A549 (cell line): ENCODE measurements at places on chromosomes 16 and 17.

- no peak for DNase-seq
Measured at GRCh38 chr16:1584926-1585484, 26.9 kb downstream of the IFT140 start.

DNA sequence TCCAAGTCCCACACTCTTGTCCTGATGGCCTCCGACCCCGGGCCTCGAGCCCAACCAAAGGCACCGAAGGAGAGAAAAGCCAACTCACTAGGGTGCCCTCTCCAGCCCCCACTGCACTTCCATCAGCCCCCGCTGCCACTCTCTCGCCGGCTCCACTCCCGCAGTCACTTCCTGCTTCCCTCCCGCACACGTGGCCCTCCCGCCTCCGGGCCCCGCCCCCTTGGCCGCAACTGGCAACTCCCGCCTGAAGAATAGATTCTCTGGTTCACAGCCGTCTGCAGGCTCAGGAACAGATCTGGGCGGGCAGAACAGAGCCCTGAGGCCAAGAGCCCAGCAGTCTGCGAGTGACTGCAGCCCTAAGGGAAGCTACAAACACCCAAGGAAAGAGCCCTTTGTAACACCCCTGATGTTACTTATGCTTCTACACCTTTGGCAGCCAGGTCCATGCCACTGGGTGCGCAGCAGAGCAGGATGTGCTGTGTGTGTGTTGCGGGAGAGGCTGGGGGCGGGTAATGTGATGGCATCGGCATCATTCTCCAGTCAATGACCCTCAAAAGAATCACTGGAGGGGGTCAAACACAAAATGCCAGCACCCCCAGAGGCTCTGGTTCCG, at the start of gene SLC39A11:
SLC39A11 (minus strand) TSS at position 166 of the 613 bp plus-strand sequence. CDS start 3,924 bp downstream, outside the sequence.
- peak; percentile 95 for DNase-seq

DNA sequence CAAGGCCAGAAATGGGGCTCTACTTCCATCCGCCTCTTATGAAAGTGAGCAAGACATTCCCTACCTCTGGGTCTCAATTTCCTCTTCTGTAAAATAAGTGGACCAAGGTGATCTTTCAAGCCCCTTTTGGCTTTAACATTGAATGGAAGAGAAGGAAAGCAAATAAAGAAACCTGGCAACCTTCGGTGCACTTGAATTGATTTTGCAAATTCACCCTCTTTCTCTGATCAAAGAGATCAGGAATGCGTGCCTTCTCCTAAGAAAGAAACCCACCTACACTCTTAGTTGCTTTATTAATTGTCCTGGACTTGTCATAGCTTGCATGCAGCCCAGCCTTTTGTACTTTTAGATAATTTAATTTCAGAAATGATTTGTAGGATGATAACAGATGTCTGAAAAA, 3.0 kb downstream of the MSI2 start:
- DNase-seq, result no peak

GRCh38 chr17:7927596-7927995, 2.1 kb downstream of the KCNAB3 start:
- DNase-seq, result no peak

GRCh38 chr17:43784628-43785101, 4.4 kb downstream of the CFAP97D1 start:
- no peak for DNase-seq

DNA sequence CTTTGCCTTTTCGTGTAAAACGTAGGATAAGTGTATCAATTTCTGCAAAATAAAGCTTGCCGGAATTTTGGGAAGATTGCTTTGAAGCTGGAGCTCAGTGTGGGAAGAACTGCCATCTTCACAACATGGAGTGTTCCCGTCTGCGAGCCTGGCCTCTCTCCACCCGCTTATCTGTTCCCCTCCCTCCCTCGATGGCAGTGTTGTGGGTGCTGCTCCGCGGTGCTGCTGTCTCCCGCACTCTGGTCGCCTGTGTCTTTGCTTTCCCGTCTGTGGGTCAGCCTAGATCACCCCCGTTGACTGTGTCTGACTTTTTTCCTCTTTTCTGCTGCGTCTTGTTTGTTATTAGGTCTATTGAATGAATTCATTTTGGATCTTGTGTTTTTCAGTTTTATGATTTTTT, 17.0 kb downstream of the ACSF3 start:
- no peak for DNase-seq

DNA sequence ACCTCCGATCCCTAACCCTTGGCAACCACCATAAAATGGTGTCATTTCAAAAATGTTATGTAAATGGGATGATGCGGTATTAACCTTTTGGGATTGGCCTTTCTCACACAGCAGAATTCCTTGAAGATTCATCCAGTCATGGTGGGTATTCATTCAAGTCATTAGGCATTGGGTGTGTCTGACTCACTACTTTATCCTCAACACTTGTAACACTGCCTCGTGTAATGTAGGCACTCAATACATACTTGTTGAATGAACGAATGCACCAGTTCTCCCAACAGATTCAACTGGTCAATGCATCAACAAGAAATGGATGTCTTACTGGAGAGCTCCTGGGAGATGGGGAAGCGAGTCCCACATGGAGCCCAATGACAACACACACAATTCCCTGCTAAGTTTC, 21.8 kb upstream of the GAN start:
- no peak for DNase-seq

DNA sequence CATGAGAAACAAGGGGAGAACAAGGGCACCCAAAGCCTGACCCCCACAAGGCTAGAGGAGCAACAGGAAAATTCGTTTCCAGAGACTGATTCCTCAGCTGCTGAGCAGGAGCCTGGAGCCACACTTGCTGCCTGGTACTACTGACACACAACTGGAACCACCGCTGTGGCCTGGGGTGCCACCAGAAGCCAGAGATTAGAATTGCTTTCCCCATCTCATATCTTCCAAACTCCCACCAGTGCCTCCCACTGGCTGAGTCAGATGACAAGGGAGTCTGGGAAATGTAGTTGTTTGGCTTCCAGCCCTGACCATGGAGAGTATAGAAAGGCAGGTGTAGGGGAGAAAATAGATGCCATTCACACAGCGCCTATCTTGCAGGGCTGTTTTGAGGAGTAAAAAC, 4.1 kb upstream of the TMEM11 start:
- DNase-seq, result no peak

GRCh38 chr17:59376506-59376905, 45.1 kb downstream of the YPEL2 start:
- DNase-seq, result no peak

GRCh38 chr17:17886226-17886625, 49.4 kb upstream of the SREBF1 start:
- DNase-seq, result no peak

DNA sequence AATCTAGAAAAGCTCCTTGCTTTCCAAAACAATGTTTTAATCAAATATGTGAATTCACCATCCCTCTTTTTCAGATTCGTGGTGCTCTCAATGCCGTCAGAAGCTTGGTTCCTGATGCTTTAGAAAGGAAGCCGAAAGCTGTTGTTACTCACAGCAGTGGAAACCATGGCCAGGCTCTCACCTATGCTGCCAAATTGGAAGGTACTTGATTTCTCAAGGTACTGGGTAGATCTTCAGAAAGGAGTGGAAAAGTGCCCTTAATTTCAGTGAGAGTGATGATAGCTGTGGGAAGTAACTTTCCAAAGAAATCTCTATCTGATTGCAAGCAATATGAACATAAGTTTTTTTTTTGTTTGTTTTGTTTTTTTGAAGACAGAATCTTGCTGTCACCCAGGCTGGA, 14.0 kb downstream of the SRR start:
- no peak for DNase-seq

GRCh38 chr17:38442548-38442947, 14.3 kb downstream of the ARHGAP23 start:
- DNase-seq, result no peak

- no peak for DNase-seq
Measured at GRCh38 chr17:19610311-19610710, 38.2 kb upstream of the ALDH3A2 start.

DNA sequence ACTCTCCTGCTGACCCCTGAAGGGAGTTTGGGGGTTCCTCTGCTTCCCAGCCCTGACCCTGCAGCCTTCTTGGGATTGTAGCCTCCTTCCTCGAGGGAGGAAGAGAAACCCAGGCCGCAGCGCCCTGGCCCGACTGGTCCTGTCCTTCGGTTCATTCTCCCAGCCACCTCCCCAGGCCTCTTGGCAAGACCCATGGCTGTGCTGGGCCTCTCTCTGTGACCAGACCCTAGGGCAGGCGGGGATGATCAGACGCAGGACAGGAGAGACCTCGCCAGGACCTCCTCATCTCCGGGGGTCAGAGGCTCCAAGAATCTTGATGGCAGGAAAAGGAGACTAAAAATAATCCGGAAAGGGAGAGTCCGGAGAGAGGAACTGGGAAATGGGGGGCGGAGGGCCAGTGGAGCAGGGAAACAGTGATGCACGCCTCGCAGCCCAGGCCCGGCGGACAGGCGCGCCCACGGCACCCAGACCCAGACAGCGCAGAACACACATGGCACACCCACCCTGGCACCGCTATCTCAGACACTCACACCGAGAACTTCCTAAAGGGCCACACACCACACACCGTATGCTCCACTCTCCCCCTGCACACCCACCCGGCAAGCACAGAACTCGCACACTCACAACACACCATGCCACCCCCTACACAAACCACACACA, 1.2 kb downstream of the ARHGEF15 start:
- DNase-seq, result no peak

- DNase-seq, result no peak
Measured at GRCh38 chr17:27895940-27896535, 2.9 kb upstream of the LYRM9 start.

DNA sequence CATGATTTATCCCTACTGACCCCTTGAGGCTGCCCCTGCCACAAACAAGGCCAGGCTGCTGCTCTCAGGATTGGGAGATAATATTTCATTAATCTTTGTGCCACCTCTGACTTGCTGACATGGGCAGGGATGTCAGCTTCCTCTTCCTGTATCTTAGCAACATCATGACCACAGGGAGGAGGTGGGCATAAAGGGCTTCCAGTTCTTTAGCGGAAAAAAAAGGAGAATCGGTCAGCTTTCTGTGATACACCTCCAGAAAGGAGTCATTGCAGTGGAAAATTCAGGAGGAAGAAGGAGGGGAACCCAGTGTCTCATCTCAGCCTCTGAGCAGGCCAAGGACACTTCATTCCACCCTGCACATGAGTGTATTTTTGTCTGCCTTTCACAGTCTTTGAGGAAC, 206.8 kb upstream of the SDK2 start:
- DNase-seq, result no peak

DNA sequence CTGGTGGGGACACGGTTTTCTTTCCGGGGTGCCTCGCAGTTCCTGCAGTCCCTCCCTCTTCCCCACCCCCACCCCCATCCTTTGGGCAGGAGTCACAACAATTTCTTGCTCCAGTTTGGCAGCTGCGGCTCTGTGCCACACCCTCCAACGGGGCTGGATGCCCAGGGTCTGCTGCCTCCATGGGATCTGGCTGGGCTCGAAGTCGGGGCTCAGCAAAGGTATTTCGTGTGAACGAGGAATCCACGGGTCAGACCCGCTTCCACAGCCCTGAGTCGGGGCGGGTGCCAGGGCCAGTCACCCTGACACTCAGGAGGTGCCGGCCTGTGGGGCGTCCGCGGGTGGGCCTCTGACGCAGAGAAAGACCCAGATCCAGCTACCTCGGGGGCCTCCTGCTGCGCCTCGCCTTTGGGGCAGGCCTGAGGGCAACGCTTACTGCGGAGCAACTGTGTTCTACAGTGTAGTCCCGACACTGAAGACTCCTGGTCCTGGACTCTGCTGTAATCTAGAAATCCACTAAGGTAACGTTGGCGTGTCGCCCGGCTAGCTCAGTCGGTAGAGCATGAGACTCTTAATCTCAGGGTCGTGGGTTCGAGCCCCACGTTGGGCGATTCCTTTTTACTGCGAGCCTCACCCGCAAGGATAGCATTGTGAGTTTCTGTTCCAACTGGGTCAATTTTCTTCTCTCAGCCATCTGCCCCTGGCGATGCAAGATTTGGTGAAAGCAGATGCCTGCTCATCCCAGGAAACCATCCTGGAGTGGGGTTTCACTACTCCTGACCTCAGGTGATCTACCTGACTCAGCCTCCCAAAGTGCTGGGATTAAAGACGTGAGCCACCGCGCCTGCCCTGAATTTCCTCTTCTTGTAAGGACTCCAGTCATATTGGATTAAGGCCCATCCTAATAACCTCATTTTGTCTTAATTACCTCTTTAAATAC, 12.6 kb upstream of the OR1F1 start:
- peak; percentile 71 for DNase-seq

DNA sequence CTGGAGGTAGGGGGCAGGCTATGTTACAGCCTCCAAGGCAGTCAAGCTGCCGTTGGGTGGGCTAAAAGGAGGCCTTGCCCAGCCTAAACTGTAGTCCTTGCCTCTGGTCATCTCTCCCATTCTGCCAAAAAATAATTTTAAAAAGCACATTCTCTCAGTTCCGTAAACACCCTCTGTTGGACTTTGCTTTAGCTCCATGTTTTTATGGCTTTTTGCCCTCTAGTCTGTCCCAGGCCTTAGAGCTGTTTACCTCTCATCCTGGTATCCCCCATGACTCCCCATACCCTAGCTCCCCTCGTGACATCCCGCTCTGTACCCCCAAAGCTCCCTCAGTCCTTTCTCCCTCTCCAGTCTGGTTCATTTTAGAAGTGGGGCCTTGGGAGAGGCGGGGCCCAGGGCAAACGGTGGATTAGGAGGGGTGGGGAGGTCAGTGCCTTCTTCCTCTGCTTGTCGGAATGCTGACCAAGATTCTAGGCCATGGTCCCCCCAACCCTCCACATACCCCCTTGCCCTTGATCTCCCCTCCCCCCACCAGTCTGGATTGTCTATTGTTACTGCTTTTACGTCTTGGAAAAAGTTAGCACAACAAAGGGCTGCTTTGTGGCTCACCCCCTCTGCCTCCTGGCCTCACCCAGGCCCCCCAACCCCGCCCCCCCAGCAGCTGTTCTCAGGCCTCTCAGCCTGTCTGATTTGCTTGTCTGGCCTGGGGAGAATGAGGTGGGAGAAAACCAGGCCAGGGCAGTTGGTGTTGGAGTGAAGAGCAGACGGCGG, 18.4 kb downstream of the GJD3 start:
- no peak for DNase-seq

DNA sequence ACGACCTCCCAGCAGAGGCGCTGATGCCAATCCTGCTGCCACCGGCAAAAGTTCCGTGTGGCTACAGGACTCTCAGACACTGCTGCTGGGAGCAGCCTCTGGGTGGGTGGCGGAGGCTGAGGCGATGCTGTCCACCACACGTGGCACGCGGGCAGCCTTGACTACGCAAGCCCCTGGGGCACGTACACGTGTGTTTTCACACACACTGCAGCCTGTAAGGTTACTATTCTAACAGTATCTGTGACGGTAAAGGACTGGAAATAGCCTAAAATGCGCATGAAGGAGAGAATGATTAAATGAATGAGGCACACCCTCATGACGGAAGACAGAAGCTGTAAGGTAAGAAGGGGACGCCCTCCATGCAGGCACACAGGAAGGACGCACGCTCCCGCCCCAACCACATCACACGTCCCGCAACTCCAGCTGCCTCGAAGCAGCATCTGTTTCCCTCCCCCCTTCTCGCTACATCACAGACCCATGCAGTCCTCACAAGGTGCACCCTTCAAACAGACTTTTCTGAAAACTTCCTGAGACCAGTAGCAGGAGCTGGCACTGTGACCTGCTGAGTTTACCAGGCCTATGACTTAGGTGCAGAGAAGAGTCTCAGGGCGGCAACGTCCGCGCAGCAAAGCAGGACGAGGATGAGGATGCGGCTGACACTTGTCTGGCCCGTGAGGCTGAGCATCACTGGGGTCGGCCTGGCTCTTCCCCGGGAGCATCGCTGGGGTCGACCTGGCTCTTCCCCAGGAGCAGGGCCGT, 28.7 kb upstream of the FASN start:
- DNase-seq, result no peak
